ENCODE measurements at places on chromosomes 12 and 14.
A peak's percentile ranks its signal among the peaks of the same experiment; 100 is the strongest.

DNA sequence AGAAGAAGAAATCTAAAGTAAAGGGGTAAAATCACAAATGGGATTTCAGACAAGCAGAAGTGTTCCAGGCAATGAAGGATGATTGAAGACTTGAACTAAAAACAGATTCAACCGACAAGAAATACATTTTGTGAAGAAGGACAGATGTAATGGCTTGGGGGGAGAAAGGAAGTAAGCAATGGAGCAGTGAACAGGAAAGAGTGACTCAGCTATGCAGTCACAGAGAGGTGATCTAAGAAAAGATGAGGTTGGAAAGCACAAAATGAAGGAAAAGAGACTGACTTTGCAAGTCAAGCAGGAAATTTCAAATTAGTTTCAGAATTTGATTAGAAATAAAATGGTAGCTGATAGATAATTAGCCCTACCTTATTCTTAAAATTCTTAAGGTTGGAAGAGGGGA lies 66.5 kb downstream of the PUS7L start:
- peak; percentile 2 for DNase-seq

DNA sequence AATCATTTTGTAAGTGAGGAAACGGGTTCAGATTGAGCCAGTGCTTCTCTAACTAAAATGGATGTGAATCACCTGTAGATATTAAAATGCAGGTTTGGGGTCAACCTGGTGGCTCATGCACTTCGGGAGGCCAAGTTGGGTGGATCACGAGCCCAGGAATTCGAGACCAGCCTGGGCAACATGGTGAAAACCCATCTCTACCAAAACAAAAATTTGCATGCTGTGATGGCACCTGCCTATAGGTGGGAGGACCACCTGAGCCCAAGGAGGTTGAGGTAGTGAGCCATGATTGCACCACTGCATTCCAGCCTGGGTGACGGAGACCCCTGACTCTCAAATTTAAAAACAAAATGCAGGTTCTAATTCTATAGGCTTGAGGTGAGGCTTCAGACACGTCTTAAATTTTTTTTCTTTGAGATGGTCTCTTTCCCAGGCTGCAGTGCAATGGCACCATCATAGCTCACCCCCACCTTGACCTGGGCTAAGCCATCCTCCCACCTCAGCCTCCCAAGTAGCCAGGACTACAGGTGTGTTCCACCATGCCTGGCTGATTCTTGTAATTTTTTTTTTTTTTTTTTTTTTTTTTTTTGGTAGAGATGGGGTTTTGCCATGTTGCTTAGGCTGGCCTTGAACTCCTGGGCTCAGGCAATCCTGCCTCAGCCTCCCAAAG lies 9.0 kb downstream of the TUBA1C start:
- no peak for DNase-seq

DNA sequence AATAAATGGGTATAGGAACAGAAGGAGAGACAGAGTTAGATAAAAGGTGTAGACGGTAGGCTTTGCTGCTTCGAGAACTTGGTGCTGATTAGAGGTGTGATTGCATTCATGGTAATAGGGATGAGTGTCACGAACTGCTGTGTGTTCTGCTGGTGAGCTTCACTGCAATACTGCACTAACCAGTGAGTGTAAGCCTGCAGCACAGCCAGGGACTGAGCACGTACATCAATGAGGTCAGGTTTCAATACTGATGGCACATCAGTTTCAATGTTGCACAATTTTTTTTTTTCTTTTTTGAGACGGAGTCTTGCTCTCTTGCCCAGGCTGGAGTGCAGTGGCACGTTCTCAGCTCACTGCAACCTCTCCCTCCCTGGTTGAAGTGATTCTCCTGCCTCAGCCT lies 24.9 kb upstream of the EDDM3A start:
- no peak for DNase-seq

- DNase-seq, result no peak
Measured at GRCh38 chr12:24725616-24726015, 223.3 kb downstream of the BCAT1 start.

GRCh38 chr12:10226086-10226485 lies 13.4 kb downstream of the GABARAPL1 start:
- no peak for DNase-seq

DNA sequence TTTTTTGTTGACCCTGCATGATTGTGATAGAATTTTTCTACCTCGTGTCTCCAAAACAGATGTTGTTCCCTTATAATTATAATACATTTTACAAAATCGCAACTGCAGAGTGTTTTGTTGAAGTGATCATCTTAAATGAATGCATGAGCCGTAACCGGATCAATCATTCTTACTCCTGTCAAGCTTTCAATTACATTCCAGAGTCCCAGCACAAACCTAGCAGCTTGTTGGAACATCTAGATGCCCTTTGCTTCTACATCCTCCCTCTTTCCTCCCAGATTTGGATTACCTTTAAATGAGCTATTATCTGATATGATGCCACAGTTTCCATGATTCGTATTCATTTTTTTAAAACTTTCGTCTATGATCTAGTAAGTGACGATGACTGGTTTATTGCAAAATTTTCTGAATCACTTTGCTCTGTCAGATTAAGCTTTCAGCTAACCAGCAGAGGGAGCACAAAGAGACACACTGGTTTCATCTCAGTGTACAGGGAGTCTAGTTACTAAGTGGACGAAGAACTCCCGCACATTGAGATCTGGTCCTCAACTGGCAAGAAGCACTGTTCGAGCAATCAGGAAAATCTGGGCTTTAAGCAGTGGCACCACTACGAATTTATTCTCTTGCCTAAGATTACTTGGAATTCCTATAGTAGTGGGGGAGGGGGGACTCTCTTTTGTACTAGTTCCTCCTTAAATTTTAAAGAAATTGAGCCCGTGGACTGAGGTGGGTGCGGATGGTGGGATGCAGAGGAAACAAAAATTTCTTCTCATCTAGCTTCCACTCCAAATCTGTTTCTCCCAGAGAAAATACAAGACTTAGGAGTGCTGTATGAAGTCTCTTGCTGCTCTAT lies 40.9 kb downstream of the TSHR start:
- peak; percentile 92 for DNase-seq

- DNase-seq, result no peak
Measured at GRCh38 chr12:124030008-124030407, 57.0 kb downstream of the ZNF664 start.

DNA sequence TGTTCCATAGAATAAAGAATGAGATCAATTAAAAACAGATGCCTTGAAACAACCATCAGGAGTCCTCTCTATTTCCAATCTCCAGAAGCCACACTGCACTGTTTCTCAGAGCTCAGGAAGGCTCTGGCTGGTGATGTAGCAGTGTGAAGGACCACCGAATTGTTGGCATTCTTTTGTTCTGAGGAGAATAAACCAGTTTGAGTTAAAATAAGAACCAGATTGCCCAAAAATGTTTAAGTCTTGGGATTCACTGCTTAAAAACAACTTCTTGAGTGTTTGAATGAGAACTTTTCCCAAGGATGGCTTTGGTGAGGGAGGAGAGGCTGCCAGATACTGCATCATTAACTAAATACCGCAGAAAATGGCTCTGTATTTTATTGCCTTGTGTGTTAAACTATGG lies 341.2 kb downstream of the C12orf75 start:
- no peak for DNase-seq

DNA sequence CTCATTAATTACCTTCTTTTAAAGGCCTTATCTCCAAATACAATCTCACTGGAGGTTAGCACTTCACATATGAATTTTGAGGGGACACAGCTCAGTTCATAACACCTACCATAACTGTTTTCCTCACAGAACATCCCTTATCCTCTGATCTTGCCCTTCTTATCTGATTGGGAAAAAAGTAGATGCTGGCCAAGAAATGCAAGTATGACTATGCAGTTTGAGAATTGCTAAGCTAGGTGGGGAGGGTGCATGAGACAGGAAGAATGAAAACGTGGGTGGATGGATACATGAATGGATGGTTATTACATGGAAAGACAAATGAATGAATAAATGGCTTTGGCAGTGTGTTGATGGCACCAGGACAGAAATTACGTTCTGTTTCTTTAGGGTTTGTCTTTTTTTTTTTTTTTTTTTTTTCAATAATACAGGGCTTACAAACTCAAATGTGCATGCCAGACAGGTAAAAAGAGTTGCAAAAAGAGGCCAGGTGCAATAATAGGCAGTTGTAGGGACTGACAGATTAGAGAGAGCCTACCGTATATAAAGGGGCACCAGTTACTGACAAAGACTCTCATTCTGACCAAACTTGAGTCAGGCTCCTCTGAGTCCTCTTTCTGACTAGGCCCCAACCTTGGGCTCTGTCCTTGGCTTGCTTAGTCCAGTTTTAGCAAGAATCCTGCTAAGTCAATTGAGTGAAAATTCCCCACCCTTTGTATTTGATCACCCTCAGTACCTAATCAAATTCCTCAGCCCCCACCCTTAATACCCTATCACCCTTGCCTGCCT lies 304.9 kb downstream of the ZFP36L1 start:
- no peak for DNase-seq

DNA sequence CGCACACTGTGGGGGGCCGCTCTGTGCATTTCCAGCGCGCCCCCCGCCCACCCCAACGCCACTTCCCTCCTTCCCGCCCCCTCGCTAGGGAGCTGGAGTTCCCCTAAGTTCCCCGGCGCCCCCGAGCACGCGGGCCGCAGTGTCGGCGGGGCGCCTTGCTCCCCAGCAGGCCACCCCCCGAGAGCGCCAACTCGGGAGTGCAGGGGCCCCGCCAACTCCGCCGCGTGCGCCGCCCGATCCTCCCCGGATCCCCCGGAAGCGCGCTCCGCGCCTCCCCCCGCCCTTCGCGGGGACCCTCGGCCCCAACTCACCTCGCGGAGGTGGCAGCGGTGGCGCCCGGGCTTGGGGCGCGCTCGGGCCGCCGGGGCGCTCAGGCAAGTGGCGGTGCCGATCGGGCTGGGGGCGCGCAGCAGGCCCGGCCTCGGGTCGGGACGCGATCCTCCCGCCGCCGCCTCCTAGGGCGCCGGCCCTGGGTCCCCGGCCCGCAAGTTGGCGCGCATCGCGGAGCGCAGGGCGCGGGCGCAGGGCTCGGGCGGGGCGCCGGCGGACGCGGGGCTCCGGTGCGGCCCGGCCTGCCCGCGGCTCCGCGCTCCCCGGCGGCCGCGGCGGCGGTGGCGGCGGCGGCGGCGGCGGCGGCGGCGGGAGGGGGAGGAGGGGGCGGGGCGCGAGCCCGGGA lies at the start of gene NCOR2:
Gene NCOR2, minus strand, starts transcription at position 616 of the 676 bp plus-strand sequence. CDS start 72,361 bp downstream, outside the sequence.
- no peak for DNase-seq

- no peak for DNase-seq
Measured at GRCh38 chr12:112486361-112486760, 67.6 kb downstream of the PTPN11 start.

DNA sequence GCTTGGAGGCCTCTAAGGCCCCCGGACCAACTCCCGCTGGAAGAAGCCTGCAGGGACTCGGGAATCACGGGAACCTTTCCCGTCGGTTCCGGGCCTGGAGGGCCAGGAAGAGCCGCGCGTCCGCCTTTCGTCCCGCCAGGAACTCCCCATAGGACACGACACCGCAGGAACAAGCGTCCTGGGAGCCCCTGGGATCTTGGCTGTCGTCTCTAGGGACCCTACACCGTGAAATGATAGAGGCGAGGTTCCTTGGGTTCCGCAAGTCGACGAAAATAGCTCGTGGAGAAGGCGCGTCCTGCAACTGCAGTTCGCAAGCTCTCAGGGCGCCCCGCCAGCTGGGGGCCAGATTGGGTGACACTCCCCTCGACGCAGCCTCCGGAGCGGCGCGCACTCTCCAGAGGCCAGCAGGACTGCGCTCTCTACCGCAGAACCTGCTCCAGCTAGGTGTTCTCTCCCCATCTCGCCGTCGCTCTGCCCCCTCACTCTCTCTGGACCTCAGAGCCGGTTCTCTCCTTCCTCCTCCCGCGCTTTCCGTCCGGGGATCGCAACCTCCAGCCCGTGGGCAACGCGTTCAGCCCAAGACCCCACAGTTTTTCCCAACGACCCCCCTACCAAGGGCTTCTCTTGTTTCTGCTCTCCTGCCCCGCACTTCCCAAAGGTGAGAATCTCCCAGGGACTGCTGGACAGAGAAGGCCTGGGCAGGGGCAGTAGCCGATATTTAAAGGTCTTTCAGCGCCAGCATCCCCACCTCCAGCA lies 776 bp downstream of the BMP4 start:
- DNase-seq, result no peak

DNA sequence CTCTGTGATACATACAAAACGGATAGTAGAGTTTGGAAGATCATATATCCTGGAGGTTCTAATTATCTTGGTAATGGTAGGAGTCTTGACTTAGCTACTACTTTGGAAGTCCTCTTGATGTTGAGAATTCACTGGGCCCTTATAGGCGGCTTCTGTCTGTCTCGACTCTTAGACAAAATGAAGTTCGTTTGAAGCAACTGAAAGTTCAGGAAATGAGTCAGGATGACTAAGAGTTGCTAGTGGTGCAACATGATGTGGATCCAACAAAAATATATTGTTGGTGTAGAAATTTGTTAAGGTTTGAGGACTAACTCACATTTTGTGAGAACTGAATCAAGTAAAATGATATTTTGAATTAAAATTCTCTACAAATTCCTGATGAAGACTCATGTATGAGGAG lies 272.7 kb downstream of the AEBP2 start:
- DNase-seq, result peak; percentile 20

DNA sequence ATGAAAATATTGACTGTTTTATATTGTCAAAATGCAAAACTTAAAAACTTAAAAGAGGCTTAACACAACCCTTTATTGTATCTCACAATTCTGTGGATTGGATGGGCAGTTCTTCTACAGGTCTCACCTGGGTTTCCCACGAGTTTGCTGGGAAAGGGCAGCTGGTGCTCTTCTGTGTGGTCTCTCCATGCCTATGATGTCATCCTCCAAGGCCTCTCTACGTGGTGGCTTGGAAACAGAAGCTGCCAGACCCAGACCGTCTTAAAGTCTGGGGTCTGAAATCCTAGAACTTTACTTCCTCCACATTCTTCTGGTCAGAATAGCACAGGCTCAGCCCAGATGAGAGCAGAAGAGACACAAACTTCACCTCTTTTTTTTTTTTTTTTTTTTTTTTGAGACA lies 36.5 kb upstream of the KICS2 start:
- no peak for DNase-seq

GRCh38 chr12:6192604-6193380 lies 7.4 kb upstream of the CD9 start:
- DNase-seq, result peak; percentile 74

DNA sequence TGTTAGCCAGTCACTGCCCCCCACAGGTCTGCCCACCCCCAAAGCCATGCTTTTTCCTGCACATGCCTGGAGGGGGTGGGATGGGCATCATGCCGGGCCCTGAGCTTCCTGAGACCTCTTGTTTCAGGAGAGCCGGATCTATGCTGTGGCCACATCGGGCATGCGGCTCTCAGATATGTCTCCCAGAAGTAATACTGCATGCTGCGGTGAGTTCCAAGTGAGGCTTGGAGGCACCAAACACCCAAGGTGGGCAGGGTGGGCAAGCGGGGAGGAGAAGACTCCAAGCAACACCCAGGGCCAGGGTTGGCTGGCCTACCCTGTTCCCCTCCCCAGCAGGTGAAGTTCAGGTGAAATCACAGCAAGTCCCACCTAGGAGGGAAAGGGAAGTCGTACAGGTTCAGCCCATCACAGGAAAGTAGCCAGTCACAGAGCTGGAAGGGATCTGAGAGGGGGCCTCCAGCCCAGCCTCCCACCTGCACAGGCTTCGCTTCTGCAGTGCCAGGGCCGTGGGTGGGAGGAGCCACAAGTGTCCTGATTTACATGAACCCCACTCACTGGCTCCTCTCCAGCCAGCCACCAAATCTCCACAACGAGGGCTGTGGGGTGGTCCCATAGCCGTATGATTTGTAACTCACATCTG lies 30.9 kb downstream of the PIGH start:
- DNase-seq, result no peak
